NCI-H748 treated with DMSO at 0.1 percent for 48 hours (cell line): ENCODE measurements at places on chromosomes 2 and 18.
A peak's percentile ranks its signal among the peaks of the same experiment; 100 is the strongest.

DNA sequence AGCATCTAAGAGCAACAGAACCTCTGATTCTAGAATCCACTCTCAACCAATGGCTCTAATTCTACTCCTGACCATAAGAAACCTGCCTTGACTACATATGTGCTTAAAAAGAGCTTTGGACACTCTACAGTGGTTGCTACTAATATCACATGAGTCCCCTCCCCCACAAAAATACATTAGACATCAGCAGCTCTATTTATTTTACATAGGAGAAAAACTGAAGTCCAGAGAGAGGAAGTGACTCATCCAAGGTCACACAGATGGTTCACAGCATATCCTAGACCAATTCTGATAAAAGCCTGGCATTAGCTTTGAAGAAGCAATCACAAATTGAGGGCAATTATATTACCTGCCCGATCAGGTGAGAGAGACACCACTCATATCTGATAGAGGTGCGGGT, 49.8 kb downstream of the ALK start:
- no peak for DNase-seq

GRCh38 chr2:218827701-218828476, 3.7 kb downstream of the PRKAG3 start:
- DNase-seq = no peak

GRCh38 chr2:196206804-196207203, 35.4 kb upstream of the STK17B start:
- no peak for DNase-seq

GRCh38 chr2:239299218-239299939, 101.4 kb downstream of the HDAC4 start:
- DNase-seq = no peak

DNA sequence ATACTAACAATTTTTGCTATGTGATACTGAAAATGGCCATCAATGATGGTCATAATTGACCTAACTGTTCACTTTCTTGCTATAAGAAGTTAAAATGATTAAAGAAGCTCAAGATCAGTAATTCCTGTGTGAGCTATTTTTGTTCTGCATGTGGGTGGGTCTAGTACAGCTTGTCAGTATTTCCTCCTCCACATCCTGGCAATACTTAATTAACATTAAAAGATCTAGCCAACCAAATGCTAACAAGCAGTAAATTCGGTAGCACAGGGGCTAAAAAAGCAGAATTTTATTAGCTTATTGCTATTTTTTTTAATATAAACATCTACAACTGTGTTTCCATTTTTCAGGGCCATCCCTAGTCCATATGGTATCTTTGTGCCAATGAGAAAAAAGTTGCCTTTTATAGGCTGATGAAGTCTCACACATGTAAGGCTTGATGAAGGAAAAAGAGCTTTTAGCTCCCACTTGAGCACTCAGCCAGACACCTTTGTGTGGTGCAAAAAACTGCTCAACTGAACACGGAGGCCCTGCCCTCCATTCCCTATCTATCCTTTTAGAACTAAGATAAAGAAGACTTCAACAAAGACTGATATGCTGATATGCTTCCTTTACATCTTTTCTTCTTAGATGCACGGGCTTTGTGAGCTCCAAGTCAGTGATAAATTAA, 4.9 kb upstream of the PNO1 start:
- DNase-seq = no peak

DNA sequence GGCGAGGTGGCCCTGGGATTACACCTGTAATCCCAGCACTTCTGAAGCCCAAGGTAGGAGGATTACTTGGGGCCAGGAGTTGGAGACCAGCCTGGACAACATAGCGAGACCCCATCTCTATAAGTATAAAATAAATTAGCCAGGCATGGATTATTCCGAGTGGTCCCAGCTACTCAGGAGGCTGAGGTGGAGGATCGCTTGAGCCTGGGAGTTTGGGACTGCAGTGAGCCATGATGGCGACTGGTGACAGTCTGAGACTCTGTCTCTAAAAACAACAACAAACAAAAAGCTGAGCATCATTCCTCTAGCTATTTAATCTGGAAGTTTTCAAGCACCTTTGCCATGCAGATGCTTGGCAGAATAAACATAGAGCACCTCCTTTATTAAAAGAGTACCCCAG, 21.8 kb upstream of the FAHD2A start:
- DNase-seq = no peak

DNA sequence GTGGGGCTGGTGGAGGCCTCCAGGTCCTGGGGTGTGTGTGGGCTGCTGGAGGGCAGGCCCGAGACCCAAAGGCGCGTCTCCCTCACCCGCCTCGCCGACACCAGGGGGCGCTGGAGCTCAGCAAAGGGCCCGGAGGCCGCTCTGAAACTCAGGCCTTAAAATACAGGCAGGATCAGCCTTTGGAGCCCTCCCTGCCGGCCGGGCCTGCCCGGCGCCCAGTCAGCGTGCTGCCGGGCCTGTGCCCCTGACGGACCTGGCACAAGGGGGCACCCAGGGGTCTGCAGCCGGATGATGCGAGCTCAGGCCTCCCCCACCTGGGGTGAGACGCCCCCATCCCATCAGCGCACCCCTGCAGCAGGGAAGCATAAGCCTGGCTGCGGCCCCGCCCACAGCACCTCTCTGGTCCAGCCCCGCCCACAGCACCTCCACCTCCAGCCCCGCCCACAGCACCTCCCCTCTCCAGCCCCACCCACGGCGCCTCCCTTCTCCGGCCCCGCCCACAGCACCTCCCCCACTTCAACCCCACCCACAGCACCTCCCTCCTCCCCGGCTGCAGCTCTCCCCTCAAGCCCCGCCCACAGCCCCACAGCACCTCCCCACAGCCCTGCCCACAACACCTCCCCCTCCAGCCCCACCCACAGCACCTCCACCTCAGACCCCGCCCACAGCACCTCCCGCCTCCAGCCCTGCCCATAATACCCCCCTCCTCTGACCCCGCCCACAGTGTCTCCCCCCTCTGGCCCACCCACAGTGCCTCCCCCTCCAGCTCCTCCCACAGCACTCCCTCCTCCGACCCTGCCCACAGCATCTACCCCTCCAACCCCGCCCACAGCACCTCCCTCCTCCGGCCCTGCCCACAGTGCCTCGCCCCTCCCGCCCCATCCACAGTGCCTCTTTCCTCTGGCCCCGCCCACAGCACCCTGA, 92.8 kb upstream of the OTOS start:
- DNase-seq = peak; percentile 56

DNA sequence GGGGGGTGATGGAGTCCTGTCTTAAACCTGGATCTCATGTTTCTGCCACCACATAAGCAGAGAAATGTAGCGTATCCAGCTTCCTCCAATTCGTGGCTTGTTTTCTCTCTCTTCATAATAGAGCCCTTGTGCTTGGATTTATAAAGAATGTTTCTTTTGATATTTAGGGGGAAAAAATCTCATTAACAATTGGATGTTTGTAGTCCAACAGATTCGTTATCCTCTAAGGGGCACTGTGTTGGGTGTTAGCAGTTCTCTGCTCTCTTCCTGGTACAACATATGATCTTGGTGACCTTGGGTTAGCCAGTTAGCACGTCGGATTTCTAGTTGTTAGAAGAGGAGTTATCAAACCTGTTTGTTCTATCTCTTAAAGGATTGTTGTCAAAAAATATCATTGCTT, 127.8 kb downstream of the FMNL2 start:
- no peak for DNase-seq

GRCh38 chr18:35060122-35060815, 19.1 kb downstream of the MAPRE2 start:
- no peak for DNase-seq

- no peak for DNase-seq
Measured at GRCh38 chr2:68434981-68435380, 32.1 kb downstream of the FBXO48 start.

DNA sequence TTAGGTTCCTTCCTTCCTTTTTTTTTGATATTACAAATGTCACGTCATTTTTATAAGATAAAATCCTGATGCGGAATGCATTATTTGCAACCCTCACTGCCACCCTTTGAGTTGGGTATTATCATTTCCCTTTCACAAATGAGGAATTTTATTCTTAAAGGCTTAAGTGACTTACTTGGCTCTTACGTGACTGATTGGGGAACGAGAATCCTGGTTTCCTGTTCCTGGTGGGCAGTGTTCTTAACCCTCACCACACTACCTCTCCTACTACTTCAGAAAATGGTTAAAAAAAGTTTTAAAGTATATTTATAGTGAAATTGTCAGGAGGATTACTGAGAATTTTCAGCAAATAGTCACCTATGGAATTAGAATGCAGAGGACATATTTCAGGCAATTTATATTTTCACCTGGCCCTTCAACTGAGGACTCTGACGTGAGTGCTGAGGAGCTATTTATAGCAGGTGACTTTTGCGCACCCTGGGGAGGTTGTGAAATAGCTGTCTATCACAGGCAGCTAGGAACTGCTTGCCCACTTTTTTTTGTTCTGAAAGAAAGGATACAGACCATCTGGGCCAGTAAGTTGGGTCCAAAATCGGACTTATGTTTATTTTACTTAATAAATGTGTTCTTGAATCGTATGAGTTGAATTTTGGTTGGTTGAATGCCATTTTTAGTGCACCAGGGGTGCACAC, 18.7 kb upstream of the RASGRP3 start:
- DNase-seq = no peak

DNA sequence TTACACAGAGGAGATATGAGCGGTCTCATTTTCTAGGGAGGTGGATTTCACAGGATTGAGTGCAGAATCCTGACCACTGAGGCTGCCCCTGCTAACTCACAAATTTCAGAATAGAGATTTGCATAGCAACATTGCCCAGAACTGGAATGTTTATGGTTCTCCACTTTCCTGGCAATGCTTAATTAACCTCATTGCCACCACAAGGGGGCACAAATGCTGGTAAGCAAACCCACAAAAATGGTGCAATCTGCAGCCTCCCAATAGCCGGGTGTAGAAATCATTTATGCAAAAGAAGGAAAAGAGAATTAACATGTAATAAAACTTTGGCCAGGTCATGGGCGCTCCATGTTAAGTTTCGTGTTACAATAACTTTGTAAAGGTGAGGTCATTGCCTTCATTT, 112.4 kb downstream of the CYRIA start:
- peak; percentile 2 for DNase-seq

- no peak for DNase-seq
Measured at GRCh38 chr2:10522170-10522448, 74.0 kb upstream of the ODC1 start.

DNA sequence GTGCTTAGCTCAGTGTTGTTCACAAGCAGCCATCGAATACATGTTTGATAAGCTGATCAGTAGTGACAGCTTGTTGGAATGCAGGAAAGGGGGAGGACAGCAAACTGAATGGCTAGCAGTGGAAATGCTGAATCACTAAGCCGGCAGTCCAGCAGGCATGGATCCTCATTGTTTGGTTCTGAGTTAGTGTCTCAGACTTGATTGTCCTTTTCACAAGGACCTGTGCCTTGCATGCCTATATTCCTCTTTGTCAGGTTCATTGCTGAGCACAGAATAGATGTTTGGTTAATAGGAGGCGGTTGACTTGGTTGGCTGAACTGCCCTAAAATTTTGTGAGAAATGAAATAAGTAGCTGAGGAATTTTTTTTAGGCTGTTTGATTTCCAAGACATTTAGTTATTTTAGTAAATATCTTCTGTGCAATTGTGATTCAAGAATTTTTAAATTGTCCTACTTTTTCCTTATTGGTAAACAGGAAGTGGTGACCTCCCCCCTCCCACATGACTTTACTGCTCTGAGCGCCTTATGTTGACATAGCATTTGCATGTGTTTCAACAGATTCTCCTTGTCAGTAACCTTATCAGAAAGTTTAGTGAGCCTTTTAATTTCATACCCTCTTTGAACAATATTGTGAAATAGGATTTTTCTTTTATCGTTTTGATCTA, 21.4 kb upstream of the STON1 start:
- no peak for DNase-seq

DNA sequence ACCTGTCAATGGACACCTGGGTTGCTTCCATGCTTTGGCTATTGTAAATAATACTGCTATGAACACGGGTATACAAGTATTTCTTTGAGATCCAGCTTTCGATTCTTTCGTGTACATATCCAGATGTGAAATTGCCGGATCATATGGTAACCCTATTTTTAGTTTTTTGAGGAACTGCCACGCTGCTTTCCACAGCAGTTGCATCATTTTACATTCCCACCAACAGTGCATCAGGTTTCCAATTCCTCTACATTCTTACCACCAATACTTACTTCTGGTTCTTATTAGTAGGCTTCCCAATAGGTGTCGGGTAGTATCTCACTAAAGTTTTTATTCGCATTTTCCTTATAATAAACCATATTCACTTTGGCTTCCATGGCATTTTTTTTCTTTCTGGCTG, 69.6 kb downstream of the PID1 start:
- DNase-seq = no peak

- DNase-seq = no peak
Measured at GRCh38 chr2:12435430-12436222, 281.1 kb upstream of the TRIB2 start.

- no peak for DNase-seq
Measured at GRCh38 chr2:210478661-210479060, 2.1 kb upstream of the LANCL1 start.

GRCh38 chr18:75422341-75422910, 5.1 kb downstream of the SMIM21 start:
- DNase-seq = no peak

- DNase-seq = no peak
Measured at GRCh38 chr2:55966401-55967118, 43.0 kb upstream of the EFEMP1 start.

GRCh38 chr2:95062242-95063085, 37.0 kb downstream of the MAL start:
- no peak for DNase-seq

- DNase-seq = no peak
Measured at GRCh38 chr2:99890568-99891427, 251.6 kb downstream of the AFF3 start.

DNA sequence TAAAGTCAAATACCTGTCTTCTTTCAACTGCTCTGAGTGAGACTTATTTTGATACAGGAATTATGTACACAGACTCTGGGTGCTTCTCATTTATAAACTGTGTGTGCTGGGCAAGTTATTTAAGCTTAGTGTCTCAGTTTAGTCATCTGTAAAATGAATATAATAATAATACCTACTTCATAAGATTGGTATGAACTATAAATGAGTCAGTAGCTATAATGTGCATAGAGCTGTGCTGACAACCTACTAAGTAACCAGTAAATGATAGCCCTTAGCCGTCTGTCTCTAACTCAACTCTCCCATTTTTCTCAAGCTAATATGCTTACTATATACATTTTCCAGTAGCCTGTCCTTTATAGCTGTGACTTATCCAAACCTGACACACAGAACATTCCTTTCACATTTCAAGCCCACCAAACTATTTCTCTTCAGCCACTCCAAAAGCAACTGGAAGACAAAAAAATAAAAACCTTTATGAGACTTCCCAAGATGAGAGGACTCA, 319.8 kb downstream of the ETAA1 start:
- DNase-seq = no peak

- no peak for DNase-seq
Measured at GRCh38 chr2:133362061-133362476, 206.2 kb downstream of the NCKAP5 start.

GRCh38 chr2:123906361-123906760, 118.7 kb upstream of the CNTNAP5 start:
- no peak for DNase-seq

- no peak for DNase-seq
Measured at GRCh38 chr18:9433671-9434121, 41.6 kb upstream of the RALBP1 start.

GRCh38 chr2:40228310-40228709, 223.6 kb downstream of the SLC8A1 start:
- no peak for DNase-seq
